ENCODE measurements at places on chromosomes 1 and 21. TPM values are rescaled to one million over a fixed set of nuclear protein-coding genes. Genes with fewer than 3 reads are reported as not detected.
A peak's percentile ranks its signal among the peaks of the same experiment; 100 is the strongest.

DNA sequence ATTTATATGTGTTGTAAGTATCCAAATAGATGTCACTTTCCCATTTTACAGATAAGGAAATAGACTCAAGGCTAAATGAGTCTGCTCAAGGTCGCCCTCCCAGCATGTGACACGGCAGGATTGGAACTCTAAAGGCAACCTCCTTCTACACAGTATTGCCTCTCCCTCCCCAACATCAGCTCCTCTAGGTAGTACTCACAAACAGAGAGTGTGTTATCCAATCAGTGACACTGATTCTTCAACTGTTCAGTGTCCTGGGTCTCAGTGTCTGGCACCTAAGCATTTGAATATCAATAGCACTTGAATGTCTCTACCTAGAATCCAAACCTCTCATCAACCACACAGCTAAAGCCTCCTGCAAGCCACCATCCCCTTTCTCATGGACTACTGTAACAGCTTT, 87.1 kb downstream of the DAB1 start:
- H3K27me3 ChIP-seq, result no peaks in the 10 kb centered on the region
- H3K27ac ChIP-seq, result no peak overlapping the region
- DNase-seq, result no peak
- no peaks in the 10 kb centered on the region for H3K36me3 ChIP-seq
- H3K4me3 ChIP-seq, result no peak overlapping the region
- H3K4me1 ChIP-seq, result no peaks in the 10 kb centered on the region

DNA sequence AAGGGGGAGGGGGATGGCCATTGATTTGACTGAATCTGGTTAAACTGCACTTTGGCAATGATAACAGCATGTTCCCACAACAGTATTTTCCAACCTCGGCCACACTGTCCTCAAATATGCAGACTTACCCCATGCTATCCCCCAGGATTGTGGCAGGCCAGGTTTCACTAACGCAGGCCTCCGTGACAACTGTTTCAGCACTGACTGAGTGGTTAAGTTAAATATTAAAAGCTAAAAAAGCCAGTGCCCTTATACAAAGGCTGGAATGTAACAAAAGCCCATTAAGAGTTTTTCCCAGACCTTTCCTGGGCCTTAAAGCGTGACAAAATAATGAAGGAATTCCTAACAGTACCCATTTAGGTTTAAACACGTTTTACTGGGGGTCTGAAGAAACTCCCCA, 202.9 kb downstream of the USP25 start:
- no peaks in the 10 kb centered on the region for H3K36me3 ChIP-seq
- no peak overlapping the region for H3K4me3 ChIP-seq
- H3K27me3 ChIP-seq, result no peaks in the 10 kb centered on the region
- no peak overlapping the region for H3K27ac ChIP-seq

DNA sequence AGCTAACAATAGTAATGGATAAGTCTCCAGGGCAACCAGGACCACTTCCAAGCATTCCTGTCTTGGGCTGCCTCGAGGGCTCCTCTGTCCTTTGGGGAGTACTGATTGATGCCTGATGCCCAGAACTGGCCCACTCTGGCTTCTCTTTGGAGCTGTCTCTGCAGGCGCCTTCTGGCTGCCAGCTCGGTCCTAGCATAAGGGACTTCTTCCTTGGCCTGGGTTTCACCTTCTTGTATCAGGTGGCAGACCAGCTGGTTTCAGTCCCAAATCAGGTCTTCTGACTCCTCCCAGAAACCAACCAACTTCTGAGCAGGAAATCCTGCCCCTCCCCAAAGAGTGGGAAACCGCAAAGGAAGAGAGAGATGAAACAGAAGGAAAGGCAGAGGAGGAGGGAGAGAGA, 10.6 kb downstream of the G0S2 start:
- H3K27ac ChIP-seq, result peak overlapping the region; percentile 45
- H3K4me1 ChIP-seq, result no peaks in the 10 kb centered on the region
- no peak overlapping the region for H3K4me3 ChIP-seq
- H3K36me3 ChIP-seq, result no peaks in the 10 kb centered on the region

- H3K27me3 ChIP-seq, result no peaks in the 10 kb centered on the region
- DNase-seq, result no peak
- H3K27ac ChIP-seq, result no peak overlapping the region
- H3K4me1 ChIP-seq, result no peaks in the 10 kb centered on the region
Observed at GRCh38 chr21:14243874-14244273, 27.9 kb downstream of the RBM11 start.

DNA sequence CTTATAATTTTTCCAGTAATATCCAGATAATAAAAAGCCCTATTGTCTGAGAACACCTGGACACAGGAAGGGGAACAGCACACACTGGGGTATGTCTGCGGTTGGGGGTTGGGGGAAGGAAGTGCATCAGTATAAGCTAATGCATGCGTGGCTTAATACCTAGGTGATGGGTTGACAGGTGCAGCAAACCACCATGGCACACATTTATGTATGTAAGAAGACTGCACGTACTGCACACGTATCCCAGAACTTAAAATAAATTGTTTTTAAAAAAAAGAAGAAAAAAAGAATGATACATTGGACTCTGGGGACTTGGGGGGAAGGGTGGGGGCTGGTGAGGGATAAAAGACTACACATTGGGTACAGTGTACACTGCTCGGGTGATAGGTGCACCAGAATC, 144.9 kb upstream of the C1orf174 start:
- no peaks in the 10 kb centered on the region for H3K27me3 ChIP-seq
- H3K27ac ChIP-seq, result no peak overlapping the region

GRCh38 chr1:47536646-47537118, 98.8 kb downstream of the FOXD2 start:
- H3K4me3 ChIP-seq, result no peak overlapping the region
- H3K36me3 ChIP-seq, result no peaks in the 10 kb centered on the region
- no peak for DNase-seq

- DNase-seq, result no peak
Observed at GRCh38 chr1:87678266-87678665, 349.6 kb downstream of the LMO4 start.

DNA sequence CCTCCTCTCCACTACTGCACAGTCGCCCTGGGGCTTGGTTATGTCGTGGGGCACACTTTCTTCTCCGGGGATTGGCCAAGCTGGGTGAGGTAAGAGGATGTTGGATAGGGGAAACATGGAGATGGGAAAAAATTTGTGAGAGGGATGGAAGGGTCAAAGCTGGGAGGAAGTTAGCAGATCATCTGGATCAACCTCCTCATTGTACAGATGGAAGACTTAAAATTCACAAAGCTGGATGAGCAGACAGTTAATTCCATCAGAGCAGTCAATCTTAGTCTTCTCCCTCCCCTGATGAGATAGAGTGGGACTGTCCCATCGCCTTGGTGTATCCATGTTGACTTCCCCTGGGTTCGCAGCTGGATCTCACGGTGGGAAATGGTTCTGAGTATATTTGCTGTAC, 69.6 kb upstream of the CNTN2 start:
- H3K27me3 ChIP-seq, result peaks cover 46% of the 10 kb centered on the region
- no peak overlapping the region for H3K4me3 ChIP-seq
- peaks cover 35% of the 10 kb centered on the region for H3K36me3 ChIP-seq
- no peak for DNase-seq
- no peak overlapping the region for H3K27ac ChIP-seq

GRCh38 chr1:219416598-219417238, 196.2 kb downstream of the ZC3H11B start:
- no peaks in the 10 kb centered on the region for H3K27me3 ChIP-seq
- no peak overlapping the region for H3K27ac ChIP-seq
- no peaks in the 10 kb centered on the region for H3K36me3 ChIP-seq
- H3K4me1 ChIP-seq, result no peaks in the 10 kb centered on the region

The MRPS21 gene
- polyA plus RNA-seq, result 88.9 TPM

- H3K27ac ChIP-seq, result peak overlapping the region; percentile 64
- H3K4me1 ChIP-seq, result peaks cover 98% of the 10 kb centered on the region
- H3K36me3 ChIP-seq, result no peaks in the 10 kb centered on the region
Observed at GRCh38 chr1:2270260-2271100, 42.4 kb downstream of the SKI start.

DNA sequence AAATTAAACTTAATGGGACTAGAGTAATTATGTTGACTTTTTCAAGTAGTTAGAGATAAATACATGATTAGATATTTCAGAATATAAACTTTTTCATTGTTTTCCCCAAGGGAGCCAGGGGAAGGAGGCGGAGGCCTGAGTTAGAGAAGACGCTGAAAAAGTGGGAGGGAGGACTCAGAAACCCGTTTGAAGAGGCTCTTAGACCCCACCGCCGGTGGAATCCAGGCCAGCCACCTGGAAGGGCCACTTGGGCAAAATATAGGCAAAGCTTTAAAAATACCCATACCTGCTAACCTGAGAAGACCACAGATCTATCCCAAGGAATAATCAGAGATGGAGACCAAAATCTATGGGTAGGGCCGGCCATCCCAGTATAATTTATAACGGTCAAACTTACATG, 242.6 kb downstream of the PTPRU start:
- peak; percentile 28 for DNase-seq
- H3K27me3 ChIP-seq, result peaks cover 71% of the 10 kb centered on the region
- H3K27ac ChIP-seq, result no peak overlapping the region
- H3K4me3 ChIP-seq, result no peak overlapping the region

- no peaks in the 10 kb centered on the region for H3K36me3 ChIP-seq
- H3K4me3 ChIP-seq, result no peak overlapping the region
- H3K27me3 ChIP-seq, result no peaks in the 10 kb centered on the region
Observed at GRCh38 chr21:44910229-44911067, 10.3 kb downstream of the ITGB2 start.

The SH2D5 gene
- polyA plus RNA-seq, result 0.03 TPM

DNA sequence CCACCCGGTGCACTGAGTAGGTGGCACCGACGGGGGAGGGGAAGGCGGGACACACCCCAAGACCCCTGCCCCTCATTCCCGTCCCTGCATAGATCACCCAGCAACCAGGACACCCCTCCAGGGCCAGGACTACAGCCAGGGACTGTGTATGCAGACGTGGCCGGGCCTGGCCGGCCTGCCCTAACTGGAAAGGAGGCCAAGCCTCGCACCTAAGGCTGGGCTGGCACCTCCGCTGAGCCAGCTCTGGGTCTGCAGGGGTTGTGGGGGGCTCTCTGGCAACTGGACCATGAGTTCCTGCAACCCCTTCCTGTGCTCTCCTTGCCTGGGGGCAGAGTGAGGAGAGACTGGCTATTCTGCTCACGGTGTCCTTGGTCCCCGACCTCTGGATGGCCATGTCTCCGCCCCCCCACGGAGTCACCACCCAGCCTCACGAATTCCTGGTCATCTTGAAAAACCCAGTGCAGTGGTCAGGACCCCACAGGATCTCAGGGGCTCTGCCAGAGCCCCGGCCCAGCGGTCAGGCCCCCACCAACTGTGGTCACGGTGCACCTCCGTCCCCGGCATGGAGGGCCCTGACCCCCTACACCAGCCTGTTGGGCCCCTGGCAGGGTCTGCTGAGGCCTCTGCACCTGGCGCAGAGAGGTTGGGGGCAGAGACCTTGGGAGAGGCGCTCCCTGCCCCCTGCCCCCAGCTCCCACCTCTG, 1.1 kb upstream of the FNDC10 start:
- H3K36me3 ChIP-seq, result no peaks in the 10 kb centered on the region
- peaks cover 37% of the 10 kb centered on the region for H3K27me3 ChIP-seq
- H3K27ac ChIP-seq, result no peak overlapping the region
- no peak overlapping the region for H3K4me3 ChIP-seq
- peak; percentile 73 for DNase-seq
- H3K4me1 ChIP-seq, result peaks cover 64% of the 10 kb centered on the region

The MYOM3 gene
- 0.02 TPM for polyA plus RNA-seq

GRCh38 chr1:212791261-212791675, 309 bp downstream of the NSL1 start:
- no peak for DNase-seq
- H3K27ac ChIP-seq, result peak overlapping the region; percentile 96
- H3K36me3 ChIP-seq, result peaks cover 15% of the 10 kb centered on the region
- peaks cover 65% of the 10 kb centered on the region for H3K4me1 ChIP-seq
- no peaks in the 10 kb centered on the region for H3K27me3 ChIP-seq
- H3K4me3 ChIP-seq, result peak overlapping the region; percentile 92

GRCh38 chr1:70039485-70039884, 165.9 kb downstream of the LRRC40 start:
- DNase-seq, result no peak
- no peaks in the 10 kb centered on the region for H3K4me1 ChIP-seq
- H3K27ac ChIP-seq, result no peak overlapping the region
- no peaks in the 10 kb centered on the region for H3K36me3 ChIP-seq
- no peak overlapping the region for H3K4me3 ChIP-seq

Measured in spleen (tissue), 13 donors.